Fibroblast of skin of right quadriceps (primary cell): ENCODE measurements at places on chromosomes 16 and 17.

DNA sequence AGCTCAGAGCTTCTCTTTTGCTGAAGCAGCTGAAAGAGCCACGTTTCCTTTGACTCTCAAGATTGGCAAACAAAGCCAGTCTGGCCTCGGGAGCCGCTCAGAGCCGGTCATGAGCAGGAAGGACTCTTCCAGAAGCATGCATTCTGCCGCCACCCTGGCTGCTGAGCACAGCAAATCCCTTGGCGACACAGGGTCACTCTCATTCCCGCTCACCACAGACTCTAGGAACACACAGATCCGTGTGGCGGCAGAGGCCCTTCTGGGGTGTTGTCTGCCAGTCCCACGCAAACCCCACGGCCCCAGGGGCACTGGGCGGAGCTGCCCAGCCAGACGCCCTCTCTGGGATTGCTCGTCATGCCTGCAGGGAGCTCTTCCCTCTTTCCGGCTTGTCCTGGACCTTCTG is 157.0 kb downstream of the C16orf95 start:
- no peak for DNase-seq

DNA sequence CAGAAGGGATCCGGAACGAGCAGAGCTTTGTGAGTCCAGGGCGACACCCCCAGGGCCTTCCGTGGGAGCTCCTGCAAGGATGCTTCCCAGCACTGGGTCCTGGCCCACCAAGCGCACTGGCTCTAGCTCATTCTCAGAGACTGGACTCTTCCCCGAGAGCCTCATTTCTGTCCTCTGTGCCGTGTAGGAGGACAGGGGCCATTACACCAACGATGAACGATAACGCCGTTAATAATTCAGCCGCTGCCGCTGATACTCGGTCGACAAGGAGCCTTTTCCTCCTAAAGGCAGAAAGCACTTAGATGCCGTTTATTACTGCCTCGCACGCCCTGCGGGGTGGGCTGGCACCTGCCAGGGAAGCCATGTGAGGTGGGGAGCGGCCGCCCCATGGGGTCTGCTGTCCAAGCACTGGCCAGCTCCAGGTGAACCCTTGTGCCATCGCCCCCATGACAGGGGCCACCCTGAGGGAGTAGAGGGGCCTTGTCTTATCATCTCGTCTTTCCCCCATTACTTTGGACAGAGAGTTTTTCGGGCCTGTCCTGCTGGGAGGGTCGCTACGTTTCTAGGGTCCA is 33.5 kb downstream of the TBC1D16 start:
- DNase-seq = no peak

DNA sequence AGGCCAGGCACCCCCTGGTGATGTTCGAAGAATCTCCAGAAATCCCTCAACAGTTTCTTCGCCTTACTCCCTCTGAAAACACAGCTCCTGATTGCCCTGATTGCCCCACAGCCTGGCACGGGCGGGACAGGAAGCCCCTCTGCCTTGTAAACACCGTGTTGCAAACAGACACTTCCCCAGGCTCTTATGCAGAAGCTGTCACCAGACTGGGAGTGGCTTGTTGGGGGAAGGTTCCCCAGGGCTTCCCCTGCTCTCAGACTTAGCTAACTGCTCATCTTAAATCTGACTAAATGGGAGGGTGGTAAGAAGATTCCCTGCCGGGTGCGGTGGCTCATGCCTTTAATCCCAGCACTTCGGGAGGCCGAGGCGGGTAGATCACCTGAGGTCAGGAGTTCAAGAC is 11.2 kb downstream of the PIK3R5 start:
- no peak for DNase-seq

DNA sequence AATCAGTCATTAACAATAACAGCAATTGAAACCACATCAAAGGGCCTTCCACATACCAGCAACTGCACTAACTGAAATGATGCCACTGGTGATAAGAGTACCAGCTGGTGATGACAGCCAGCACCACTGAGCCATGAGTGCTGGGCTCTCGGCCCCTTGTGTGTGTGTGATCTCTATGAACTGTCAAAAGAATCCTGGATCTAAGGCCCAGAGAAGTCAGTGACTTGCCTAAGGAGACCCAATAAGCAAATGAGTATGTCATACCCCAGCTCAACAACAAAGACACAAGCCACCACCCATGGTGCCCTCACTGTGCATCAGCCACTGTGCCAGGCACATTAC is 220.9 kb downstream of the ZNF423 start:
- DNase-seq = no peak

GRCh38 chr17:37842401-37842800 is 81.8 kb upstream of the TBC1D3K start:
- no peak for DNase-seq

GRCh38 chr17:10046786-10047785 is 142.0 kb upstream of the RCVRN start:
- DNase-seq = no peak

- peak; percentile 53 for DNase-seq
Observed at GRCh38 chr17:57747221-57748017, 2.3 kb upstream of the CCDC182 start.

DNA sequence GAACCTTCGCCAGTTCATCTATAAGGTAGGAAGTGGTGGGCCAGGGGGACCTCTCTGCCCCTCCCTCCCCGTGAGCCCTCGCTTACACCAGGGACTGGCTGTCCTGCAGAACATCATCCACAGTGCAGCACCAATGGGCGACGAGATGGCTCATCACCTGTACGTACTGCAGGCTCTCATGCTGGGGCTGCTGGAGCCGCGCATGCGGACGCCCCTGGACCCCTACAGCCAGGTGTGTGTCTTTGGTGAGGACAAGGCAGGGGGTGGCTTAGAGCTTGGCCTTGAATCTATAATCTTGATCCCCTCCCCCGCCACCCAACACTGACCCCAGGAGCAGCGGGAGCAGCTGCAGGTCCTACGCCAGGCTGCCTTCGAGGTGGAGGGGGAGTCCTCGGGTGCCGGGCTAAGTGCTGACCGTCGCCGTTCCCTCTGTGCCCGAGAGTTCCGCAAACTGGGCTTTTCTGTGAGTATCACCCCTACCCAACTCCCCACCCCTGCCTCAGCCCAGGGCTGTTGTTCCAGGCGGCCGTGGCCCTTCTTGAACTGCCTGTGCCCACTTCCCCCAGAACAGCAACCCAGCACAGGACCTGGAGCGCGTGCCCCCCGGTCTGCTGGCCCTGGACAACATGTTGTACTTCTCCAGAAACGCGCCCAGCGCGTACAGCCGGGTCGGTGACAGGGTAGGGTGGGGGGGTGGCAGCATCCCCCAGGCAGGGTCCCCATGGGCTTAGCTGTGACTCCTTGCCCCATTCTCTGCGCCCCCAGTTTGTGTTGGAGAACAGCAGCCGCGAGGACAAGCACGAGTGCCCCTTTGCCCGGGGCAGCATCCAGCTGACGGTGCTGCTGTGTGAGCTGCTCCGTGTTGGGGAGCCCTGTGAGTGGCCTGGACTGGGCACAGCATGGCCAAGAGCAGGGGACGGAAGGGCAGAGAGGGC is 2.7 kb downstream of the ELMO3 start:
- no peak for DNase-seq

DNA sequence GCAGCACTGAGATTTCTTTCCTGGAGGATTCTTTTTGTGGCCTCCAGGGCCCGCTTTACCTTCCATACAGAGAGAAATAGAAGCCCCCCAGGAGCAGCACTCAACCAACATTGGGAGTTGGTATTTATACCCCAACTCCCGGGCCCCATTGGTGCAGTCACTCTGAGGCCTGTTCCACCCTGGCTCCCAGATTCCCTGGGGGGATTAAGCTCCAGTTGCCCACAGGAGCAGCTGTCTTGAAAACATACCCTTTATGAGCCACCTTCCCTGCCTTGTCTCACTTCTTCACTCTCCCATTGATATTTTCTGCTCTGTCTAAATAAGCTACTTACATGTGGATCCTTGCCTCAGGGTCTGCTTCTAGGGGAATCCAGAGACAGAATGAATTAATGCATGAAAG is 167.8 kb downstream of the KATNIP start:
- no peak for DNase-seq

- no peak for DNase-seq
Observed at GRCh38 chr17:64502809-64503208, 3.3 kb downstream of the DDX5 start.

GRCh38 chr16:15966836-15967546 is 17.6 kb downstream of the ABCC1 start:
- peak; percentile 83 for DNase-seq
